ENCODE measurements at places on chromosomes 2 and 18. TPM values are rescaled to one million over a fixed set of nuclear protein-coding genes. Genes with fewer than 3 reads are reported as not detected.

Gene SLC30A3
- 2.1 TPM for total RNA-seq

Gene LCT
- not detected for total RNA-seq

Gene INPP4A
- 32.4 TPM for total RNA-seq

Gene ST8SIA5
- total RNA-seq = not detected

- H3K36me3 ChIP-seq = peaks cover 6% of the 10 kb centered on the region
- no peak for DNase-seq
- no peak overlapping the region for H3K4me3 ChIP-seq
Measured at GRCh38 chr2:197137826-197138477, 172.6 kb downstream of the ANKRD44 start.

- H3K4me3 ChIP-seq = peak overlapping the region; percentile 72
- peak; percentile 55 for DNase-seq
- H3K4me1 ChIP-seq = peaks cover 14% of the 10 kb centered on the region
- H3K27me3 ChIP-seq = peaks cover 8% of the 10 kb centered on the region
- no peaks in the 10 kb centered on the region for H3K36me3 ChIP-seq
- no peak overlapping the region for H3K27ac ChIP-seq
Measured at GRCh38 chr2:104872866-104873688, 19.2 kb downstream of the POU3F3 start.

GRCh38 chr18:68033466-68033865 is 516.9 kb upstream of the DSEL start:
- DNase-seq = no peak
- H3K27ac ChIP-seq = no peak overlapping the region
- no peak overlapping the region for H3K4me3 ChIP-seq
- H3K4me1 ChIP-seq = no peaks in the 10 kb centered on the region
- no peaks in the 10 kb centered on the region for H3K36me3 ChIP-seq
- H3K27me3 ChIP-seq = no peaks in the 10 kb centered on the region

- H3K27ac ChIP-seq = no peak overlapping the region
- H3K4me3 ChIP-seq = no peak overlapping the region
- no peaks in the 10 kb centered on the region for H3K36me3 ChIP-seq
- no peak for DNase-seq
- no peaks in the 10 kb centered on the region for H3K27me3 ChIP-seq
Measured at GRCh38 chr2:41735476-41735875, 312.3 kb upstream of the PKDCC start.

Data from upper lobe of left lung (tissue), 6 donors.